ENCODE measurements at places on chromosomes 5 and 9.

DNA sequence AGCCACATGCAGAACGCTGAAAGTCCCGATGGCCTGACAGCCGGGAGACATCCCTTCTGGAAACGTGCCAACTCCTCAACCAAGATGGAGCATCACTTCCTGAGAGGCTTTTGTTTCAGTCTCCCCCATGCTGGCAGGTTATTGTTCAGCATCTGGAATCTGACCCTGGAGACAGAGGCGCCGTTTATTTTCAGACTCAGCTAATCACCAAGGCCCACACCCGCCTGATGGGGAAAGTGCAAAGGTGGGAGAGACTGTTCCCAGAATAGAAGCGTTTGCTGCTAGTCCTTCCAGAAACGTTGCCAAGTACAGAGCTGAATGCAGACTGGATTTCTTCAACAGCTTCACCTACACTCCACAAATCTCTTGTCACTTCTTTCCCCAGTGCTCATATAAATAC lies 41.8 kb upstream of the S1PR3 start:
- DNase-seq: no peak

DNA sequence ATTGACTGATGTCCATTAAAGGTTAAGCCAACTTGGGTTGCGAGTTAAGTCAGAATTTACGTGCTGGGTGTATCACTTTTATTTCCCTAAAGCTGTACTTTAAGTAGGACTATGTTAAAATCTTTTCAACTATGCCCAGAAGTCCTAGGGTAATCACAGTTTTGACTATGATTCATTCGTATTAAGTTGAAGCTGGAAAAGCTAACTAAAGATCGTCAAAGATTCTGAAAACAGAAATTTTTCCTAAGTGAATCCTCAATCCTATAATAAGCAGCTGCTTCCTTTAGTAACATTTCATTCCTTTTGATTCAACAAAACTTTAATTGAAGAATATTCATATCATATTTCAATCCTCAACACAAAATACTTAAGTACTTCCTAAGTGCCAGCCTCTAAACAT lies 460.4 kb downstream of the ACTL7B start:
- no peak for DNase-seq

DNA sequence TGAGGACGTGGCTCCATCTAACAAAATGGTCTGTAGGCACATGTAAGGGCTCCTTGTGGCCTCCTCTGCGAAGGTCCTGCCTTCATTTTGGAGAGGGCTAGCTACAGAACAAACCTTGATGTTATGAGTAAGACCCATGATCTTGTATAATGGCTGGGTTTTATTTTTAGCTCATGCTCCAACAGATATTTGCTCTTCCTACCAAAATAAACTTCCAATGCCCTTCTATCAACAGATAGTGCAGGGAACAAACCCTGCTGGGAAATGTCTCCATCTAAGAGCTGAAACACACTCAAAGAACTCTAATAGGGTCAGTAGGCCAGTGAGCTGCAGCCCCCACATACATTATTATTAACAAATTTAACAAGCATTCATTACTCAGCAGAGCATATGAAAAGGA lies 189.5 kb downstream of the LURAP1L start:
- DNase-seq: no peak

DNA sequence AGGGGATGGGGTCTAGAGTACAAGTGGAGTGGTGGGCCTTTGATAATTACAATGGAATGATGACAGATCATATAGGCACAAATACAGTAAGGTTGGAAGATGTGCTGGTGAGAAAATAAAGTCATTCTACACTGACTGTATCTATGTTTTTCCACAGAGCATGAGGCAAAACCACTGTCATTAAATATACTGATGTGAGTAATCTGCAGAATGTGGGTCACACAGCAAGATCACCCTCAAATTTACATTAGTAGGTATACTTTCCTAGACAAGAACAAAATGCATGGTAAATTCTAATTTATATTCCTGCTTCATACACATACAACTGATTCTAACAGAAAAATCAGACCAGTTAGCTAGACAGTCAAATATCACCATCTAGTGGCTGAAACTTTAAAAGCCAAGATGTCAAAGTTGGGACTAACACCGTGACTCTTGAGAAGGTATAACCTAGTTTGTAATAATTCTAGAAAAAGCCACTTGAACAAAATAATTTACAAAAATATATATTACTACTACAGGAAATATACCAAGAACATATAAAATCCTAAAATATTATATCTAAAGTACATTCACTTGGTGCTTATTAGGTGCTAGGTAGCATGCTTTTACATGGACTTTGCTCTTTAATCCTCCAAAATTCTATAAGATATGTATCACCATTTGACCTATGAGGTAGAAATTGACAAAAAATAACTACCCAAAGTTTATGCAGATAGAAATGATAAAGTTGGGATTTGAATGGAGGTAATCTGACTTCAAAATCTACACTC lies 19.5 kb downstream of the TTC33 start:
- DNase-seq: no peak

- no peak for DNase-seq
Measured at GRCh38 chr5:154058055-154059038, 19.6 kb downstream of the MFAP3 start.
